ENCODE measurements at places on chromosomes 11 and 22.

- DNase-seq: no peak
These were observed 105.5 kb downstream of the CSNK2A3 start for GRCh38 chr11:11247576-11247975.

GRCh38 chr11:8252388-8252787, 11.3 kb downstream of the LMO1 start:
- no peak for DNase-seq

DNA sequence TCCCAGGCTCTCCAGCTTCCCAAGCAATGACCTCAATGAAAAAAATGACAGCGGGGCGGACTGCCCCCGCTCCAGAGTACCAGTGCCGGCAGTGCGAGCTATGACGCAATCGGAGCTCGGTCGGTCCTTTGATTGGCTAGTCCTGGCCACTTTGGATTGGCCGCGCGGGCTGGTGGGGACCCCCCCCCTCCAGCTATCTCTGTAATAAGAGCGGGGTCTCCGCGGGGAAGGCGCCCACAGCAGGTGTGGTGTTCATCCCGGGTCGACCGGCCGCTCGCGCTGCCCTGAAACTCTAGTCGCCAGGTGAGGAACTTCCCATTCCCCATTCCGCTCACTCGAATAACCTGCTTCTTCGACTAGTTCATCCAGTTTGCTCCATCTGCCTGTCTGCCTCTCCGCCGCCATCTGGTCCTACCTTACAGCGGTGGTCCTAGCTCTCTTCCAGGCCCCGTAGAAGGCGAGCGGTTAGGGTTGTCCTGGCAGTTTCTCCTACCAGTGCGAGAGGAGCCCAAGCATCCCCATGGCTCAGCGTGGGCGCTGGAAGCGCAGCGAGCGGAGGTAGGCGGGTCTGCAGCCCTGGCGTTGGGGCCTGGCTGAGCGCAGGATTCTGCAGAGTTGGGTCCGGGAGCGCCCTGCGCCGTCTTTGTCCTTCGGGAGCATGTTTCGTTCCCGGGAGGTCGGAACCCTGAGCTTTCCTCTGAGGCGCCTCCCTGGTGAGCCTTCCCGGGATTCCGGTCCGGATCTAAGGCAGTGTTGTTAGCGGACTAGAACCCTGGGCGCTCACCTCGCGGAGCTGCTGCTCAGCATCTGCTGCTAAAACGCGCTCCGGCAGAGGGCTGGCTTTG, at the start of gene CALCB:
Gene CALCB, plus strand, starts transcription at position 233 of the 845 bp plus-strand sequence. CDS start 1,126 bp downstream, outside the sequence.
- peak; percentile 17 for DNase-seq

GRCh38 chr11:36375353-36376008, 79.4 kb downstream of the PRR5L start:
- no peak for DNase-seq

GRCh38 chr11:30984442-30984816, 385.1 kb downstream of the DCDC1 start:
- no peak for DNase-seq

DNA sequence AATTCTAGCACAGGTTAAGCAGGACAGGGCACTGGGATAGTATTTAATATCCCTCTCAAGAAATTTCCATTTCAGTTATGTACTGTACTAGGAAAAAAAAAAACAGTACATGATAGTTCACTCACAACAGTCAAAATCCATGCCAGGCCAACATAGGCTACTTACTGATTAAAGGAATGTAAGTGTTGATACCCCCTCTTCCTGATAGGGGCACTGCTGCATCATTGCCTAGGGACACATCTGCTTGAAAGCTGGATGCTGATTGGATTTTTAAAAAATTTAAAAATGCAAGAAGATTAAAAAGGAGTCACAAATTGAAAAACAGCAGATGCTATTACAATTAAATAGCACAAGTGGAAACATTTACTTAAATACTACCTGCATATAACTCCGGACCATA, 43.4 kb downstream of the APOL5 start:
- DNase-seq: no peak

- DNase-seq: no peak
These were observed at the start of gene MMP26 for GRCh38 chr11:4704054-4704789. Gene MMP26, plus strand, starts transcription at chr11:4704784.

- no peak for DNase-seq
These were observed 18.8 kb upstream of the ZBTB16 start for GRCh38 chr11:114040706-114041211.

GRCh38 chr22:50435291-50436014, 39.4 kb downstream of the SBF1 start:
- no peak for DNase-seq

DNA sequence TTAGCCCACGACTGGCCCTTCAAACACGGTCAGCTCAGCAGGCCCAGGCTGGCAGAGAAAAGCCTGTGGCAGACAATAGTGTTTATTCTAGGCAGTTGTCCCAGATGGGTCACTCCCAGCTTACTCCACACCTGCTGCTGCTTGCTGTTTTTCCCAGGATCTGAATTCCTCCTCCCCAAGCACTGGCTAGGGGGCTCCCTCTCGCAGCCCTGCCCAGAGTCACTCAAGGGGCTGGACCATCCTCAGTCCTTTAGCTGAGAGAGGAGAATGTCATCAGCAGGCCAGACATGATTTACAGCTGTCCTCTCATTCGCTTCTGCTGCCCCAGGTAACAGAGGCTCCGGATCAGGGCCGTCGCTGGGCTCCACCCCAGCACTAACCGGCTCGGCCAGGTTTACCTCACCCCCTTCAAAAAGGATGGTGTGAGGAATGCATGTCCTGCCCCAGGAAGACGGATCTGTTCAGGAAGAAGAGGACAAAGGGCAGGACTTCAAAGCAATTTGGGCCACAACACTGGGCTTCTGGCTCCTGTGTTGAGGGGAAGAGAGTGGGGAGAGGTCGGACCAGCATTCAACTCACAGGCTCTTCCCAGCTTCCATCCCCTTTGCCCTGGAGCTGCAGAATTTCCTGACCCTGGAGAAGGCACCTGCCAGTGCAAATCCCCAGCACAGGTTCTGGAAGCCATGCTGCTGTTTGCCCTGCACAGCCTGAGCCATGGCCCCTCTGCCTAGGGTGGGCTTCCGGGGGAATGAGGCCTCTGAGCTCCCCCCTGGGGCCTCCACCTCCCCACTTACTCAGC, 59.7 kb upstream of the BARX2 start:
- DNase-seq: no peak
